Activated T-helper 1 cell treated with anti-CD3 and anti-CD28 coated beads, Interleukin-2, amount 50 U/mL, for 16 hours (primary cell): ENCODE measurements at places on chromosomes 1 and 21.

- peak; percentile 50 for DNase-seq
These were observed at the start of gene DHRS3 for GRCh38 chr1:12617901-12618660. Gene DHRS3, minus strand, starts transcription at chr1:12618210. Its CDS starts 862 bp downstream, at chr1:12617348.

DNA sequence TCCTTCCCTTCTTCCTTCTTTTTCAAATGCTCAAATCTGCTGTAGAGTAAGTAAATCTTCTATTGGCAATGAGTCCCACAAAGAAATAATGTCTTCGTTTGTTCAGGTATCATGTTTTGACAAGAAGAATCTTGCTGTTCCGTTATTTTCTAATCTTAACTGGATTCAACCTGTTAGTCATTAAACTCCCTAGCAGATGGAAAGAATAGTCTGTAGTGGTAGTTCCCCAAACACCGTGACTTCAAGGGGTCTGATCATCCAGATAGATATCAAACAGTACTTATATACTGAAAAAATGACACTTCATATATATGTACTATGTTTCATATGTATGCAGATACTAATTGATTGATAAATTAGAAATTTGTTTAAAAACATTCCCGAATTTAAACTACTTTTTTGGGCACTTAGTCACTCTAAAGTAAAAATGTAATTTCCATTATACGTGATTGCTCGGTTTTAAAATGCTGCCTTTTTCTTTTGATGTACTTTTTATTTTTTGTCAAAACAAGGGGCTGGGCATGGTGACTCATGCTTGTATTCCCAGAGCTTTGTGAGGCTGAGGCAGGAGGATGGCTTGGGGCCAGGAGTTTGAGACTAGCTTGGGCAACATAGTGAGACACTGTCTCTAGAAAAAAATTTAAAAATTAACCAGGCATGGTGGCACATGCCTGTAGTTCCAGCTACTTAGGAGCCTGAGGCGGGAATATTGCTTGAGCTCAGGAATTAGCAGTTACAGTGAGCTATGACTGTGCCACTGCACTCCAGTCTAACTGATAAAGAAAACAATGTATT lies 335.7 kb upstream of the SNX7 start:
- DNase-seq: no peak

- no peak for DNase-seq
These were observed 49.7 kb downstream of the MDM4 start for GRCh38 chr1:204565617-204566582.

DNA sequence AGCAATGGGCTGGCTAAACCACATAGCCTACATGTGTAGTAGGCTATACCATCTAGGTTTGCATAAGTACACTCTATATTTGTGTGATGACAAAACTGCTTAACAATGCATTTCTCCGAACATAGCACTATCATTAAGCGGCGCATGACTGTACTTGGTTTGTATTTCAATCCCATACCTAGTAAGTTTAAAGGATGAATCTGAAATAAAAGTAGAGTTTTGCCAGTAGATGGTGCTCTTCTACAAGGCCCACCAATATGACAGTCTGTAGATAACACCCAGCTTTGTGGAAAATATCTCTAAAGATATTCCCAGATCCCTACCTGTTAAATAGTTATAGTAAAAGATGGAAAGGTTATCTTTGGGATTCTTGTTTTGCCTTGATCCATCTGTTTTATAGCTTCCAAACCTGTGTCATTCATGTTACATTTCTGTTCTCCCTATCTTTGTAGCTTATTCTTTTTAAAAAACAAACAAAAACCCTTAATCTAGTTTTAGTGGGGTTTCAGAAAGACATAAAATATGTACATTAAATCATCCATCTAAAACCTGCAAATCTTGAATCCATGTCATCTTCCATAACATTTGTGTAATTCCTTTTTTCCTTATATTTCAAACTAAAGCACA lies 33.9 kb upstream of the ASPM start:
- DNase-seq: no peak

DNA sequence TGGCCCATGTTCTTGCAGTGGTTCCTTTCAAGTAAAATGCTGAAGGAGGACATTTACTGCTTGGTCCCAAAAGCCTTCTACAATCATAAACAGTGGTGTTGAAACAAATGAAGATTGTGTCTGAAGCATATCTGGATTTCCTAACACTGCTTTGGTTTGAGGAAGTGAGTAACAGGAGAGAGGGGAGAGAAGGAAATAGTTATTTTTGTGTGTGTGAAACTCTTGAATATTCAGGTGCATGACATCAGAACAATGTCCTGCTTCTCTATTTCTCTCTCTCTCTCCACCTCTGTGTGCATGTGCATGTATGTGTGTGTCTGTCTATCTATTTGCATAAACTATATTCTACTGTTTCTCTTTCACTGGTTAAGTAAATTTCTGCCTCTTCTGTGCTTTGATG lies 61.4 kb upstream of the TNFSF18 start:
- no peak for DNase-seq

- DNase-seq: no peak
These were observed 59.0 kb upstream of the C8B start for GRCh38 chr1:57024855-57025254.

GRCh38 chr1:35611655-35612054 lies 29.7 kb downstream of the PSMB2 start:
- no peak for DNase-seq

DNA sequence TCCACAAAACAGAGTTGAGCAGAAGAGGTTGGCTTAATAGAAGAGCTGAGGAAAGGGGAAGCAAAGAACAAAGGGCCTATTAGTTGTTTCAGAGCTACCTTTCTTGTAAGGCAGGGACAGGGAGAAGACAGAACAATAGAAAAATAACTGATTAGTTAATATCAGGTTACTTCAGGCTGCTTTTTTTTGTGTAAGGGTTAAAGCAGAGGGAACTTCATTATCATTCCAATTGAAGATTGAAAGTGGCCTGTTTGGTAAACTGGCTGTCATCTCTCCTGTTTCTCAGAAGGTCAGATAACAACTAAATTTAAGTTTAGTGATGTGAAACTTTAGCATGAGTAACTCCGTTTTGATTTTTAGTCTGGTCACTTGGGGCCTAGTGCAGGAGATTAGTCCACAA lies 22.3 kb downstream of the CDC42 start:
- no peak for DNase-seq

DNA sequence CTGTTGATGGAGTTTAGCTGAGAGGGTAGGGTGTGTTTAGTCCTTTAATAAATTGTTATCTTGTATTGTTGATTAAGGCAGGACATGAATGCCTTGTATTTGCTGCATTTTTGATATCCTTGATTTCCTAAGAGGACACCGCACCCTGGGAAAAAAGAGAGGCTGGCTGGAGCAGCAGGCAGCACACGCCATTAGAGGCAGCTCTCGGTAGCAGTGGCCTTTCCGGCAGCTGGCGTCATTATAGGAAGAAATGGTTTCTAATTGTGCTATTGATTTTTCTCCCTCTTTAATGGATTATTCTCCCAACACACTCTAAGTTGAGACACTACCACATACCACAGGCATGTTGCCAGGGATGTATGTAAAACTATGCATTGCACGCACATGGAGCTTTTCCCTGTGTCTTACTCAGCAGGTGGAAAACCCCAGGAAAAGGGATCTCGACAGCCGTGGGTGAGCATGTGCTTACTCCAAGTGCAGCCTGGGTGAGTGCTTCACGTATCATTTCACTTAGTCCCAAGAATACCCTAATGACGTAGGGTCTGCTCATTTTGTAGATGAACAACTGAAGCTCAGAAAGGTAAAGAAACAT lies 440.4 kb upstream of the RUNX1 start:
- DNase-seq: no peak

- DNase-seq: no peak
These were observed 8.7 kb upstream of the TNFRSF14 start for GRCh38 chr1:2547210-2548067.

- no peak for DNase-seq
These were observed 75.0 kb downstream of the MRPS6 start for GRCh38 chr21:34148419-34148804.

DNA sequence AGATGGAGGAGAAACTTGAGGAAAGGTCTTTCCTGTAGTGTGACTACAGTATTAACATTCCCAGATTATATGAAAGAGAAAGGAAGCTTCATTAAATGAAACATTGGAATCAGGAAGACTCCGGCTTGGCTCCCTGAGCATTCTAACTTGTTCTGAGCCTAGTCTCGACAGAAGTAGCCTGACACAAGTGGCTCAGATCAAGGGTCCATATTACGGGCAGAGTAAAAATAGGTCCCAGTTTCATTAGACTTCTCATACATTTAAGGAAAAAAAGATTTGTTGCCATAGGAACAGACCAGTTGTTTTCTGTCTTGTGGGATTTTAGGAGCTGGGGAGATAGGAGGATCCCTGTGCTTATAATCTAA lies 12.8 kb downstream of the SMAP2 start:
- no peak for DNase-seq
